Thoracic aorta (tissue), 2 donors: ENCODE measurements at places on chromosomes 7 and 10.

GRCh38 chr10:103958996-103959395, 7.9 kb upstream of the SLK start:
- DNase-seq: no peak

GRCh38 chr10:122419876-122420623, 34.4 kb upstream of the ARMS2 start:
- peak; percentile 7 for DNase-seq

DNA sequence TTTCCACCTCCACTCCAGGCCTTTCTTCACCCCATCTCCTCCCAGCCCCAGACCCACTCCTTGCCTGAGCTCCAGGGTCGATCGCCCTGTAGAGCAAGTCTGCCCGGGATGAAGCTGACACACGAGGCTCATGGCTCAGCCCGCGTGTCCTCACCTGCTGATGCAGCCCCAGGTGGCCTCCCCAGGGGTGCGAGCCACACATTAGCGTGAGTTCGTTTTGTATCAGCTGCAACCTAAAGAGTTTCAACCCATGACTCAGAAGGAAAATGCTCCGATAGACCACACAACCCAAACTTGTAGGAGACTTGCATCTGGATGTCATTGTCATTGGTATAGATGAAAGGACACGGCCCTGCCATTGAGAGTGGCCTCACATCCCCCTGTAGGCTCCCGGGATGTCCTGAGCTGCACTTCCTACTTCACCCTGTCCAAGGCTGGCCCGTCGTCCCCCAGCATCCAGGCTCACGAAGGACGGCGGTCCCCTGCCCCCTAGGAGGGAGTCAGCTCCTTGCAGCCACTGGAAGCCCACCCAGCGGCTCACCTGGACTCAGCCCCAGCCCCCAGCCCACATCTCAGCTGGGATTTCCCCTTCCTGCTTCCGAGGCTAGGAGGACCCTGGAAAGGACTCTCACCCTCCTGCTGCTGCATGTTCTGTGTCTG, 97.7 kb downstream of the HTR5A start:
- no peak for DNase-seq

GRCh38 chr7:100130608-100131453, 4.1 kb downstream of the MBLAC1 start:
- no peak for DNase-seq

DNA sequence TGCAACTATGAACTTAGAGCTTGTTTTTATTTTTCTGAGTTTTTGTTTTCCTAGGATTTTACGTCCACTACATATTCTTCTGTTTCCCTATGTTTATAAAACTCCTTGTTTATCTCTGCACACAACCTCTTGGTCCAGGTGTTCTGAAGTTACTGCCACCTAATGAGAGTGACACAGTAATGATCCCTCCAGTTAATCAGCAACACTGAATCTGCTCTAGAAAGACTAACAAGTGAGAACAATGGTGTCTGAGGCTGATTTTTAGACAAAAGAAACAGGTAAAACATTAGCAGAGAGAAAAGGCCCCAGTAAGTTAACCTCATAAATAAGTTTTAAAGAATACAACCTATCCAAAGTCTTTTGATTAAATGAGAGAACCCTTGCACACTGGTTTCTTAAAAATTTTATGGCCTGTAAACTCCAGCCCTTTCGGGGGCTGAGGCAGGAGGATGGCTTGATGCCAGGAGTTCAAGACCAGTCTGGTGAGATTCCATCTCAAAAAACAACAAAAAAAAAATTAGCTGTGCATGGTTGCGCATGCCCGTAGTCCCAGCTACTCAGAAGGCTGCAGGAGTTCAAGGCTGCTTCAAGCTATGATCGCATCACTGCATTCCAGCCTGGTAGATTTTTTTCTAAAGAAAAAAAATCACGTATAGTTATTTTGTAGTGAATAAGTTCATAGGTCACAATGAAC, 397.6 kb downstream of the MAGI2 start:
- DNase-seq: no peak

DNA sequence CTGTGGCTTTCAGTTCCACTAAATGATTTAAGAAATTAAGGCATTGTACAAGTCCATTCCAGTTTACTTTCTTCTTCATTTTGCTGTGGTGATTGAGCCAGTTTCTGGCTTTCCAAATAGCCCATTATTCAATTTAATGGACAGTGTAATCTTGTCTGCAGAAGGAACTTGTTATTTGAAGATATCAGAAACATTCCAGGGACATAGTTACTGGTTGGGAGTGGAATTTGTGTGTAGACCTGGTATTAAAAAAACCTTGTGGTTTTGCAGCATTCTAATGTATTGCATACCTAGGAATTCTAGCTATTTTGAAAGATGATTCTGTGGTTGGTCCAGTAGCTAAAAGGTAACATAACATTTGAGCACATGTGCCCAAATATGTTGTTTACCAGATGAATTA, 72.2 kb downstream of the MCU start:
- no peak for DNase-seq

DNA sequence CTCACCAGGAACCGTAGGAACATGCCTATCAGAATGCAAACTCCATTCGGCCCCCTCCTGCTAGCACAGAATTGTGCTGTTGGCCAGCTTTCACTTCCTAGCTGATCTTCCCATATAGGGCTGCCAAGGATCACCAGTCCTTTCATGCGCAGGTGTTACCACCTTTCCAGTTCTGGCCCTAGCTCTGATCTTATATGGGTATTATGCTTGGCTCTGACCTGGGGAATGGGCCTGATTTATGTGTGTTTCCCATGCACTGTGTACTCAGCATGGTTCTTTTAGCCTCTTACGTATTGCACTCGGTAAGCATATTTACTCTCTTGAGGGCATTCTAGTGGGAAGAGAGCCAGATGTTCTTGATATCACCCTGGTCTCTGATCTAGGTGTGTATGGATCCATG, 11.1 kb downstream of the SLC35G1 start:
- DNase-seq: no peak

GRCh38 chr10:89889606-89890005, 188.2 kb downstream of the KIF20B start:
- no peak for DNase-seq

- no peak for DNase-seq
Observed at GRCh38 chr7:136359333-136359903, 382.3 kb upstream of the MTPN start.
